ENCODE measurements at places on chromosomes 7 and 10. TPM values are rescaled to one million over a fixed set of nuclear protein-coding genes. Genes with fewer than 3 reads are reported as not detected.
A peak's percentile ranks its signal among the peaks of the same experiment; 100 is the strongest.

GRCh38 chr10:111885046-111885445 lies 298.5 kb downstream of the GPAM start:
- no peaks in the 10 kb centered on the region for H3K4me1 ChIP-seq
- no peaks in the 10 kb centered on the region for H3K27me3 ChIP-seq
- no peak overlapping the region for H3K27ac ChIP-seq
- no peaks in the 10 kb centered on the region for H3K36me3 ChIP-seq

GRCh38 chr7:108805808-108806397 lies 236.2 kb downstream of the DNAJB9 start:
- H3K4me1 ChIP-seq: no peaks in the 10 kb centered on the region
- no peak for DNase-seq
- no peak overlapping the region for H3K27ac ChIP-seq
- H3K27me3 ChIP-seq: no peaks in the 10 kb centered on the region
- no peak overlapping the region for H3K4me3 ChIP-seq
- H3K36me3 ChIP-seq: no peaks in the 10 kb centered on the region

DNA sequence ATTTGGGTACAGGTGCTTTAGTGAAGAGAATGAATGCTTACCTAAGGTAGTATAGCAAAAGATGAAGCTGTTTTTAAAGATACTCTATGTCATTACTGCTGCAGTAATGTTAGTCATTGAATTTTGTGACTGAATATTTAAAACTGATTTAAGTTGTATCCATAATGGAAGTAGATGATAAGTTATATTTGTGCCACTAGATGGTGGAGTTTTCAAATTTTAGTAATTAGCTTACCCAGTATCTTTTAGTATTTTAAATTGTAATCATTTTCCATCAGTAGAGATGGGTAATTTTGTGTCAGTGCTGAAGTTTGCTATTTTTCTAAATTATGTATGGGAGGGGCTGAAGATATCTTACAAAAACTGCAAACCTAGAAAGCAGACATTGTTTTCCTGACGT lies 25.2 kb downstream of the HBP1 start:
- no peak for DNase-seq
- no peaks in the 10 kb centered on the region for H3K4me1 ChIP-seq
- no peak overlapping the region for H3K4me3 ChIP-seq
- H3K27ac ChIP-seq: no peak overlapping the region
- H3K27me3 ChIP-seq: no peaks in the 10 kb centered on the region
- H3K36me3 ChIP-seq: peaks cover 63% of the 10 kb centered on the region

DNA sequence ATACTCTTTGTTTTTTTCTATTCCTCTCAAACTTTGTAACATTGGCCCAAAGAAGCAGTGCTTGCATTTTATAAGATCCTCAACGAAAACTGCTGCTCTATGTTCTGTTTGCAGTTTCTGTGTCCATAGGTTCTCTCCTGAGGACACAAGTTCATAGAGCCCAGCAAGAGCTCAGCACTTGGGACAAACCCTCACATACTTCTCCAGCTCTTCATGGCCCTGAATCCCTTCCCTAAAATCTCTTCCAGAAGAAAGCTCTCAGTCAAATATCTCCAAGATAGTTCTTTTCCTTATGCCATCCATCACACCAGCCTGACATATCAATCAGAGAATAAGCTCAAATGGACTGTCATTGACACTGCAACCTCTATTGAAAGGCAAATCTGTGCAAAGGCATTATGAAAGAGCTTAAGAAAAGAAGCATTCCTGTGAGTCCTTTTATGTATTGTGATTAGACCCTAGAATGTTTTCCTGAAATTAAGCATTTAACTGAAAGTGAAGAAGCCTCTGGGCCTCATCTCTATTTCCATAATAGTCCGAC lies 405.5 kb downstream of the ANKRD7 start:
- no peak for DNase-seq
- H3K36me3 ChIP-seq: no peaks in the 10 kb centered on the region
- no peaks in the 10 kb centered on the region for H3K4me1 ChIP-seq
- H3K27ac ChIP-seq: no peak overlapping the region

- no peak overlapping the region for H3K4me3 ChIP-seq
- DNase-seq: no peak
- H3K27ac ChIP-seq: no peak overlapping the region
- no peaks in the 10 kb centered on the region for H3K36me3 ChIP-seq
- H3K27me3 ChIP-seq: no peaks in the 10 kb centered on the region
Measured at GRCh38 chr10:129883029-129883428, 81.0 kb downstream of the EBF3 start.

- DNase-seq: no peak
- no peaks in the 10 kb centered on the region for H3K27me3 ChIP-seq
- peaks cover 22% of the 10 kb centered on the region for H3K4me1 ChIP-seq
- peak overlapping the region; percentile 12 for H3K4me3 ChIP-seq
Measured at GRCh38 chr7:158016180-158017097, 571.2 kb downstream of the PTPRN2 start.

GRCh38 chr7:75776295-75776971 lies 4.4 kb upstream of the CCL26 start:
- H3K36me3 ChIP-seq: no peaks in the 10 kb centered on the region
- peaks cover 27% of the 10 kb centered on the region for H3K4me1 ChIP-seq
- H3K27ac ChIP-seq: no peak overlapping the region
- H3K4me3 ChIP-seq: no peak overlapping the region

DNA sequence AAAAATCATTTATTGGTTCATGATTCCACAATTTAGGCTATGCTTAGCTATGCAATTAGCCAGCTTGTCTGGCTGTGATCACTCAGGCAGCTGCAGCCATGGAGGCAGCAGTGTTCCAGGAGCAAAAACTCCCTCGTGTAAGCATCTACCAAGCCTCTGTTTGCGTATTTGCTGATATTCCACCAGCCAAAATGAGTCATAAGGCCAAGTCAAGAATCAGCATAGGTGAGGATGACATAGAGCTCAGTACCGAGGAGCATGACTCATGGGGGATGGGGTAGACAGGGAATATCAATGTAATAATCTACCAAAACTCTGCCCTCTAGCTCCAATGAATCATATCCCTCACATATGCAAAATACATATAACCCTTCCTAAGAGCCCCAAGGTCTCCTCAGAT lies 63.3 kb downstream of the IMMP2L start:
- H3K27me3 ChIP-seq: no peaks in the 10 kb centered on the region
- no peak for DNase-seq
- no peaks in the 10 kb centered on the region for H3K36me3 ChIP-seq
- no peak overlapping the region for H3K27ac ChIP-seq
- no peak overlapping the region for H3K4me3 ChIP-seq

- H3K36me3 ChIP-seq: no peaks in the 10 kb centered on the region
- no peaks in the 10 kb centered on the region for H3K27me3 ChIP-seq
- DNase-seq: peak; percentile 79
- no peaks in the 10 kb centered on the region for H3K4me1 ChIP-seq
Measured at GRCh38 chr7:47188653-47189315, 393.1 kb downstream of the TNS3 start.

DNA sequence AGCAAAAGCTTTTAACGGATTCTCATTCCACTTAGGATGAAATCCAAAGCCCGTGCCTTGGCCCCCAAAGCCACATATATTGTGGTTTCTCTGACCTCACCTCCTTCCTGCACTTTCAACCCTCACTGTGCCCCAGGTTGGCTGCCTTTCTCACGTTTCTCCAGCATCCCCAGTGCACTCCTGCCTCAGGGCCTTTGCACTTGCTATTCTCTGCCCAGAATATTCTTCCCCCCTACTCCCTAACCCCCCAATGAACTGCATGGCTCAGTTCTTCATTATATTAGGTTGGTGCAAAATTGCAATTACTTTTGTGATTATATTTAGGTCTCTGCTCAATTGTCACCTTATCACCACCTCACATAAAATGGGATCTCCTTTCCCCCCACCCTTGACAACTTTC lies 34.2 kb downstream of the MYOF start:
- no peak for DNase-seq
- H3K36me3 ChIP-seq: no peaks in the 10 kb centered on the region
- H3K27me3 ChIP-seq: no peaks in the 10 kb centered on the region
- H3K4me1 ChIP-seq: peaks cover 42% of the 10 kb centered on the region

- no peak for DNase-seq
- no peak overlapping the region for H3K27ac ChIP-seq
- no peaks in the 10 kb centered on the region for H3K36me3 ChIP-seq
- H3K27me3 ChIP-seq: no peaks in the 10 kb centered on the region
- no peak overlapping the region for H3K4me3 ChIP-seq
- H3K4me1 ChIP-seq: peaks cover 12% of the 10 kb centered on the region
Measured at GRCh38 chr7:73735528-73735905, 3.1 kb downstream of the ABHD11 start.

DNA sequence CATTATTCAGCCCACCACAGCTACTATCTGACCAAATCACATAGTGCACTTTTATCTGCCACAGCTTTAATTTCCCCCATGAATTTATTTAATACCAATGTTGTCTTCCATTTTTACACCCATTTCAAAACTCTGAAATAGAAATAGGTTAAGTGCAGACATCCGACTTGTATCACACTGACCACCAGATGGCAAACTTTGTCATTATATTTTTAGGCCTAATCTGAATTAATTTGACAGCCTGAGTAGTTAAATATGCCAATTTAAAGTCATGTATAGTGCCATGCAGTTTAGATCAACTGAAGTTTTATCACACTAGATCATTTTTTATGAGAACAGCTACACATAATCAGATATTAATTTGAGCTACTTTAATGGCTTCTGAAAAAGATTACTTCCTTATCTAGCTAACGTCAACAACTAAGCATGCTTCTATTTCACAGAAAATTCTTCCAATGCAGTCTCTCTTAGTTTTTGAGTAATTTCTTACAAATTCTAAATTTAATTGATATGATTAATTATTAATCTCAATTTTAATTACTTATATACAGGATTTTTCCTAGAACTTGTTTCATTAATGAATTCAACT lies 566.4 kb downstream of the GFRA1 start:
- H3K4me3 ChIP-seq: no peak overlapping the region
- H3K4me1 ChIP-seq: no peaks in the 10 kb centered on the region
- no peak overlapping the region for H3K27ac ChIP-seq
- H3K36me3 ChIP-seq: no peaks in the 10 kb centered on the region
- no peaks in the 10 kb centered on the region for H3K27me3 ChIP-seq

The VAX1 gene
- not detected for total RNA-seq

The SLC4A2 gene
- 66.5 TPM for total RNA-seq

The BRAF gene
- 52.8 TPM for total RNA-seq

The SLC18A3 gene
- 0.49 TPM for total RNA-seq

The SDK1 gene
- 16.7 TPM for total RNA-seq

The AQP1 gene
- 243 TPM for total RNA-seq

The VWC2 gene
- under 0.01 TPM for total RNA-seq

The INSYN2A gene
- 0.25 TPM for total RNA-seq
